Activated naive CD8-positive, alpha-beta T cell treated with anti-CD3 and anti-CD28 coated beads for 36 hours (primary cell): ENCODE measurements at places on chromosomes 5 and 9. TPM values are rescaled to one million over a fixed set of nuclear protein-coding genes. Genes with fewer than 3 reads are reported as not detected.

DNA sequence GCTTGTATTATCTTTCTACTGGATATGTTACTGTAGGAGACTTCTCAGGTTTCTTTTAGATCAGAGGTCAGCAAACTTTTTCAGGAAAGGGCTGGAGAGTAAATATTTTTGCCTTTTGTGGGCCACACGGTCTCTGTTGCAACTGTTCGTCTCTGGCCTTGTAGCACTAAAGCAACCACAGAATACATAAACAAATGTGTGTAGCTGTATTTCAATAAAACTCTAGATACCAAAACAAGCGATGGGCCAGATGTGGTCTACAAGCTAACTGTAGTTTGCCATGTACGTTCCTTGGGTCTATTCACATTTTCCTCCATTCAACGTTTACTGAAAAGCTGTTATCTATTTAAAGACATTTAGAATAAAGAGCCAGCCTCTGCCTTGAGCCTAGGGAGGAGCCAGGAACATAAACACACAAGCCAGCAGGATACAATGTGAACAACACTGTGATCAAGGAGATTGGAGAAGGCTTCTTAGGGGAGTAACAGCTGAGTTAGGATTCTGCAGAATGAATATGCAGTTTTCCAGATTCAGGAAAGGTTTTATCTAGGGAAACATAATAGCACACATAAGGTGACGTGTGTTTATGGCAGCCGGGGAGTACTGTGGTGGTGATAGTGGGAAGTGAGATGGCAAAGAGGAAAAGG, 33.0 kb upstream of the HOMER1 start:
- no peaks in the 10 kb centered on the region for H3K27me3 ChIP-seq
- H3K4me1 ChIP-seq, result no peaks in the 10 kb centered on the region
- no peak for DNase-seq
- H3K27ac ChIP-seq, result no peak overlapping the region
- H3K36me3 ChIP-seq, result peaks cover 2% of the 10 kb centered on the region

DNA sequence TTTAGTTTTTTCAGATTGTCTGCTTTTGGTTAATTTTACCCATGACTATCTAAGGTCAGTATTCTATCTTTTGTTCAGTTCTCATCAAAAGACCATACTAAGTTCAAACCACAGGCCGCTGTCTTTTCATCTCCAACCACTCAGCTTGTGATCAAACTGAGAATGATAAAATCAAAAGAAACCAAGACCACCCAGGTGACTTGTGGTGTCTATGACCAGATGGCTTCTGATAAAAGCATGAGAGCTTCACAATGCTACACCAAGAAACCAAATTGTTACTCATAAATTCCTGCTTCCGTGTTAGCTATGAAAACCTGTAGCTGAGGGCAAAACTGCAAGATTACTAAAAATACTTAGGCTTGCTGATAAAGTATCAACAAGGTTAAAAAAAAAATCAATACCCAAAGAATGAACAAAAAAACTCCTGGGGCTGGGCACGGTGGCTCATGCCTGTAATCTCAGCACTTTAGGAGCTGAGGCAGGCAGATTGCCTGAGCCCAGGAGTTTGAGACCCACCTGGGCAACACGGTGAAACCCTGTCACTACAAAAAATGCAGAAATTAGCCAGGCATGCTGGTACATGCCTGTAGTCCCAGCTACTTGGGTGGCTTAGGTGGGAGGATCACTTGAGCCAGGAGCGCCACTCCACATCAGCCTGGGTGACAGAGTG, 25.8 kb upstream of the GPX8 start:
- peaks cover 18% of the 10 kb centered on the region for H3K4me1 ChIP-seq
- H3K27me3 ChIP-seq, result peaks cover 3% of the 10 kb centered on the region
- no peak overlapping the region for H3K27ac ChIP-seq
- peak overlapping the region; percentile 11 for H3K4me3 ChIP-seq
- H3K36me3 ChIP-seq, result peaks cover 6% of the 10 kb centered on the region

DNA sequence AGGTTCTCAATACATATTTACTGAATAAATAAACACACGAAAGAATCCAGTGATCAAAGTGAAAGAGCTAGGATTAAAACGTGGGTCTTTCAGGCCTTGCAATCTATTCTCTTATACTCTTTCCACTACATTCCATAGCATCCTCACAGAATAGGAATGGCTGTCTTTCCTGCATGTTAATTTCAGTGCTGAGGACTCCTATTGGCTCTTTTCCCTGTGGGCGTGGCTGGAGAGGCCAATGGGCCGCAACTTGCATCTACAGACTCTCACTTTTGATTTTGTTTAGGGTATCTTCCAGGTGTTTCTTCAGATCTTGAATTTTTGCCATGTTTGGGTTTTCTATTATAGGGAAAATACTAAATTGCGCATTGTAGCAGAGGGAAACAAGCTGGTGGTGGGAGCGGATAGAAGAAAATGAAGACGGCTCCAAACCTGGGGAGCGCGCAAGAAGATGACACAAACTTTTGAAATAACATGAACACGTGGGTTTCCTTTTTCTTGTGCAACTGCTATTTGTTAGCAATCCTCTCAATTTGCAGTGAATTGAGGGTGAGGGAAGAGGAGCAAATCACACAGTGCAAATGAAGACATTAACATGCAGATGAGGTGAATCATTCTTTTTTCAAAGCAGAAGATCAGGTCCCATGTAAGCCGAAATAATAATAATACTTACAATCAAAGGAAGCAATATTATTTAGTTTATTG, 93.9 kb downstream of the GCNT1 start:
- peaks cover 19% of the 10 kb centered on the region for H3K27me3 ChIP-seq
- no peaks in the 10 kb centered on the region for H3K4me1 ChIP-seq
- no peaks in the 10 kb centered on the region for H3K36me3 ChIP-seq
- H3K27ac ChIP-seq, result no peak overlapping the region

DNA sequence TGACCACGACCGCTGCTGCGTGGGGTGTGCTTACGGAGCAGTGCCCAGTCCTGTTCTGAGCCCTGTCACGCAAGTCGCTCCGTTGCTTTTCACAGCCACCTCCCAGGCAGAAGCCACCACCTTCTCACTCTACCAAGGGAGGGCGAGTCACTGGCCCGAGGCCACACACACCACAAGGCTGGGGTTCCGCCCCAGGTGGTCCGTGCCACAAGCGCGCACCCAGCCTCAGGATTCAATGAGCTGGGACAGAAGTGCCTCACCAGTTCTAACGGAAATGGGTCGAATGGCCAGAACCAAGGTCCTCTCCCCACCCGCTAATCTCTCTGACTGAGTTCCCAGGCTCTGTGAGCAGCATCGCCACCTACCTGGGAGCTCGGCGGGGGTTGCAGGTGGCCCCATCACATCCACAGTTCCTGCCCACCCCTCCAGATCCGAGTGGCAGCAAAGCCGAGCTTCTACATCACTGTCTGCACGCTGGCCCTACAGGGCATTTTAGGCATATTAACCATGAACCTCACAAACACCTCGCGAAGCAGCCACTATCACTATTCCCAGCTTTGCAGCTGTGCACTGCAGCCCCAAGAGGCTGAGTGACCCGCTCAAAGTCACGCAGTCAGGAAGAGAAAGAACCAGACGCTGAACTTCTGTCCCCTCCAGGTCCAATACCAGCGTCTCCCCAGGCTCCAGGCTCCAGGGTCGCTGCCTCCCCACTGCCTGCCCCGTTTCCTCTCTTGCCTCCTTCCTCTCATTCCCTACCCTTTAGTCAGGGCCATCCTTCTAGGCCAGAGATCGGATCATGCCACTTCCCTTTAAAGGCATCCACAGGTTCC, 92.1 kb upstream of the PHYKPL start:
- no peak overlapping the region for H3K4me3 ChIP-seq
- no peaks in the 10 kb centered on the region for H3K4me1 ChIP-seq
- no peaks in the 10 kb centered on the region for H3K36me3 ChIP-seq

GRCh38 chr9:84563691-84564090, 105.8 kb upstream of the NTRK2 start:
- no peak overlapping the region for H3K27ac ChIP-seq
- H3K4me3 ChIP-seq, result no peak overlapping the region
- no peak for DNase-seq
- no peaks in the 10 kb centered on the region for H3K4me1 ChIP-seq
- H3K27me3 ChIP-seq, result peaks cover 4% of the 10 kb centered on the region

DNA sequence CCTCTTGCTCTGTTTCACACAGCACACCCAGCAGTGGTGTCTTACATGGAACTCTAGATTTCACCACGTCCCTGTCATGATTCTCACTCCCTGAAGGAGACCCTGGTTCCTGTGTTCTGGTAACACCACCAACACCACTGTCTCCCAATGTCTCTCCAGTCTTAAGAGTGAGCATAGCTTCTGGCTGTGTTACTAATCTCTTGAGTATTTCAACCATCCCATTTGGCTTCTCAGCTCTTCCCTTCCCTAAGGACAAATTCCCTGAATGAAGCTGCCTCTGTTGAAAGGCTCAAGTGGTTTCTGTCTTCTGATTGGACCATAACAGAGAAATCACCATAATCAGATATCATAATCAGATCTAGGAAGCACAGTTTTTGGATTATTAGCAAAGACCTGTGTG, 311.8 kb downstream of the DNAH5 start:
- no peak for DNase-seq
- H3K27ac ChIP-seq, result no peak overlapping the region
- H3K36me3 ChIP-seq, result no peaks in the 10 kb centered on the region
- H3K27me3 ChIP-seq, result no peaks in the 10 kb centered on the region

GRM6 gene
- not detected for total RNA-seq

HTR4 gene
- not detected for total RNA-seq

PCDHA1 gene
- total RNA-seq, result not detected

UBAP2 gene
- total RNA-seq, result 54.4 TPM

DNA sequence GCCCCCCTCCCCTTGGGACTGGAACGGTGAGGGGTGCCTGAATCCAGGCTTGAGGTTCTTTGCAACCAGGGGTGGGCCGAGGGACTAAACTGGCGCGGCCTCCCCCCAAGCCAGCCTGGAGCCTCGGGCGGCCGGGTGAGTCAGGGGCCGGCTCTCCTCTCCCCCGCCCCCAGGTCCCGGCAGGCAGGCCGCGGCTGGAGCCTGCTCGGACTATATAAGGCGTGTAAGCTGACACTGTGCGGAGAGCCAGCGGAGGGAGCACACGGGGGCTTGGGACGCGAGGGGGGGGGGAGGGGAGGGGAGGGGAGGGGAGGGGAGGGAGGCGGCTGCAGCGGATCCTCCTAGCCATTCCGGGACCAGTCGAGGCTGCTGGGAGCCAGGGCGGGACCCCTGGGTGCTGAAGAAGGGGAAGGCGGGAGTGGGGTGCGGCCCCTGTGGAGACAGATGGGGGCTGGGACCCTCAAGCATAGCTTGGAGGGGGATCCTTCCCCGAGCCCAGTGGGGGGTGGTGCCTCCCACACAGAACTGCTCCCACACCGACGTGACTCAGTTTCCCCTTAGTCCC, 595 bp downstream of the PDLIM7 start:
- DNase-seq, result peak; percentile 40
- no peak overlapping the region for H3K27ac ChIP-seq
- peaks cover 13% of the 10 kb centered on the region for H3K27me3 ChIP-seq
- peaks cover 2% of the 10 kb centered on the region for H3K36me3 ChIP-seq
- H3K4me1 ChIP-seq, result peaks cover 26% of the 10 kb centered on the region

GRCh38 chr9:134525841-134526583, 115.6 kb upstream of the COL5A1 start:
- DNase-seq, result no peak
- no peaks in the 10 kb centered on the region for H3K27me3 ChIP-seq
- H3K27ac ChIP-seq, result no peak overlapping the region
- H3K4me3 ChIP-seq, result no peak overlapping the region
- H3K36me3 ChIP-seq, result no peaks in the 10 kb centered on the region
- H3K4me1 ChIP-seq, result no peaks in the 10 kb centered on the region

OBP2B gene
- not detected for total RNA-seq

CENPH gene
- 81.1 TPM for total RNA-seq

SLC34A1 gene
- total RNA-seq, result not detected

- DNase-seq, result no peak
- peaks cover 18% of the 10 kb centered on the region for H3K4me1 ChIP-seq
- H3K27ac ChIP-seq, result no peak overlapping the region
- no peaks in the 10 kb centered on the region for H3K27me3 ChIP-seq
- no peak overlapping the region for H3K4me3 ChIP-seq
- peaks cover 4% of the 10 kb centered on the region for H3K36me3 ChIP-seq
Measured at GRCh38 chr5:81782811-81783210, 31.9 kb upstream of the SSBP2 start.

TRIM41 gene
- 34.2 TPM for total RNA-seq

TTC23L gene
- total RNA-seq, result 0.30 TPM

DNA sequence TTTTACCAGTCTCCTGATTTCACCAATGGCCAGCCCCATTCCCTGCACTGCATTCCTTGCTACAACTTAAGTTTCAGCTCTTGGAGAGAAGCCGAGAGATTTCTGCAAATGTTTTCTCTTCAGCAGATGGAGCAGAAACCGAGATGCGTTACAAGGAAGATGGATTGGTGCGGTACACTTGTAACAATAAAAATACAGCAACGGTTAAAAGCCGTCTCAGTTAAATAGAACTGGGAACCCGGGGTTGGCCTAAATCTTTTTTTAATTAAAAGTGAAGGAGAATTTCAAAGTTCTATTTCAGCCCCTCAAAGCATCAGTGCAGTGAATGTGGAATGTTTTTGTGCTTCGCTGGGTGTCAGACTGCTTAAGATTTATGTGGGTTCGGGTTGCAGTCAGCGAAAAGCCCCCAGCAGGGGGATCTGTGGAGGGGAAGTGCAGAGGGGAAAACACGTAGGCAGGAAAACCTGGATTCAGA, 19.8 kb downstream of the BRINP1 start:
- no peak for DNase-seq
- H3K27ac ChIP-seq, result no peak overlapping the region
- H3K27me3 ChIP-seq, result peaks cover 4% of the 10 kb centered on the region
- H3K36me3 ChIP-seq, result no peaks in the 10 kb centered on the region
- no peaks in the 10 kb centered on the region for H3K4me1 ChIP-seq
- no peak overlapping the region for H3K4me3 ChIP-seq

IL13 gene
- total RNA-seq, result 0.72 TPM

DNA sequence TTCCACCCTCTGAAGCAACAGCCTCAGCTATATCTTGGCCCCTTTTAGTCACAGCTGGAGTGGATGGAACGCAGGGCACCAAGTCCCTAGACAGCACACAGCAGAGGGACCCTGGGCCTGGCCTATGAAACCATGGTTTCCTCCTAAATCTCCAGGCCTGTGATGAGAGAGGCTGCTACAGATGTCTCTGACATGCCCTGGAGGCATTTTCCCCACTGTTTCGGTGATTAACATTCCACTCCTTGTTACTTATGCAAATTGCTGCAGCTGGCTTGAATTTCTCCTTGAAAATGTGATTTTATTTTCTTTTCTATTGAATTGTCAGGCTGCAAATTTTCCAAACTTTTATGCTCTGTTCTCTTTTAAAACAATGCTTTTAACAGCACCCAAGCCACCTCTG, 384.8 kb downstream of the PRR16 start:
- H3K4me1 ChIP-seq, result no peaks in the 10 kb centered on the region
- H3K27ac ChIP-seq, result no peak overlapping the region
- no peaks in the 10 kb centered on the region for H3K27me3 ChIP-seq
- H3K36me3 ChIP-seq, result no peaks in the 10 kb centered on the region
- H3K4me3 ChIP-seq, result no peak overlapping the region
- DNase-seq, result no peak
